ENCODE measurements at places on chromosomes 4 and X.

- no peak for DNase-seq
Measured at GRCh38 chr4:5435201-5435600, 273.2 kb downstream of the EVC2 start.

GRCh38 chr4:5933116-5933515 is 40.2 kb upstream of the CRMP1 start:
- no peak for DNase-seq

DNA sequence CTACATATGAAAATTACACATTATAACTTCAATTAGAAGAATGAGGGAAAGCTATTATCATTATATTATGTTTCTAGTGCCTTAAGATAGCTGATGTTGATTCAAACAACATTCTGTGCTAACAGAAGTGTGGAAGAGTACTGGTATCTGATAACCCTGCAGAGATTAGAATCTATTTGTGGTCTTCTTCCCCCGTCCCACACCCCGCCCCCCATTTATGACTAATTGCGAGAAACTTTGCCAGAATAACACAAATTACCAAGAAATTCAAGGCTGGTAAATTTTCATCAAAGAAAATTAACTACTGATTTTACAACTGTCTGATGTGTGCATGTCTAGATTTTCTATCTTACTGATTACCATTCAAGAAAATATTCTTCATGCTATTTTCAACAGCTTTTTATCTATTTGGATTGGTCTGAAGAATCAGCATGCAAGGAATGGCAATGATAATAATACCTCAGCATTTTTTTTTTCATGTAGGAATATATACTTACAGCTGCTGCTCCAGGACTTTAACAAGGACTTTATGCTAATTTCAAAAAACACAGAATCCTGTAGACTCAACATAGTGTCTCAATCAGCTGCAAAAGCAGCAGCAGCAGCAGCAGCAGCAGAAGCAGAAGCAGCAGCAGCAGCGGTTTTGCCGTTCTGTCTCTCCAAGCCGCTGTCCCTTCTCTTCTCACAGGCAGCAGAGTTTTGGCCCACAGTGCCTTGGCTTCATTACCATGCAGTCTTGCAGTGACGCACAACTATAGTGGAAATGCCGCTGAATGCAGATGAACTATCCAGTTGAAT is 126.7 kb downstream of the FRYL start:
- no peak for DNase-seq

DNA sequence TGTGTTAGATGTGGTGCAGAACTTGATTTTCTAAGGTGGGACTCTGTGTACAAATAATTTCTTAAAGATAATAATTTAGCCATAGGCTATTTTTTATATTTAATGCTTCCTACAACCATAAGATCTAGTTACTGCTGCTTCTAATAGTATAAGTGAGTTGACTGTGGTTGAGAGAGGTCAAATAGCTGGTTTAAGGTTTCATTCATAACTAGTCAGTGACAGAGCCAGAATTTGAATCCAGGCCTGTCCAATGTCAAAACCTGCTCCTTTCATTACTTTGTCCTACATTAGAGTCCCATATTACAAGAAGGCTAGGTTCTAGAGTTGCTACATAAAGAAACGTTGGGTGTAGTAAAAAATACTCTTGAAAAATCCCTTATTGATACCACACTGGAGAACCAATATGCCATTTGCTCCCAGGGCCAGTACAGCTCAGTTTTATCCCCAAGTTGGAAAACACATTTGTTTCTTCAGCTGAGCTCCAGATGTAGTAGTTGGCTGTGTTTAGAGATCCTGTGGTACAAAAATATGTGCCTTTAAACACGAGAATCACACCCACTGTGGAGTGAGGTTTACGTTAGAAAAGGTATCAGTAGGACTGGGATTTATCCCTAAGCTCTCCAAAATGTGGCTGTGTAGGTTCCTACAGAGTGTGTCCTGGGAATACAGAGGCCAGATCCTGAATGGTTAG is 84.3 kb downstream of the REPS2 start:
- no peak for DNase-seq

DNA sequence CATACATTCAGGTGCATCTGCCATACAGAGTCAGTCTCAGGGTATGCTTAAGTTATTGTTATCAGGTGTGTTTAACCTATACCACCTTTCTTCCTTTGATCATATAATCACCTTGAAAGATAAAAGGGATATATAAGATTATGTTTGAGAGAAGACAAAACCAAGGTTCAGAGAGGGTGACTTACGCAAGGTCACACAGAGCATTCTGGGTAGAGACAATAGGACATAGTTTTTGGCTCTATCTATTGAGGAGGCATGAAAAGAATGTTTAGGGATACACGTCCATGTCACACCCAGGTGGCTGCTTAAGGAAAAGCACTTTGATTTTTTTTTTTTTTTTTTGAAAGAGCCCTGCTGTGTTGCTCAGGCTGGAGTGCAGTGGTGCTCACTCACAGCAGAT is 327.1 kb upstream of the RPS6KA3 start:
- DNase-seq, result no peak

DNA sequence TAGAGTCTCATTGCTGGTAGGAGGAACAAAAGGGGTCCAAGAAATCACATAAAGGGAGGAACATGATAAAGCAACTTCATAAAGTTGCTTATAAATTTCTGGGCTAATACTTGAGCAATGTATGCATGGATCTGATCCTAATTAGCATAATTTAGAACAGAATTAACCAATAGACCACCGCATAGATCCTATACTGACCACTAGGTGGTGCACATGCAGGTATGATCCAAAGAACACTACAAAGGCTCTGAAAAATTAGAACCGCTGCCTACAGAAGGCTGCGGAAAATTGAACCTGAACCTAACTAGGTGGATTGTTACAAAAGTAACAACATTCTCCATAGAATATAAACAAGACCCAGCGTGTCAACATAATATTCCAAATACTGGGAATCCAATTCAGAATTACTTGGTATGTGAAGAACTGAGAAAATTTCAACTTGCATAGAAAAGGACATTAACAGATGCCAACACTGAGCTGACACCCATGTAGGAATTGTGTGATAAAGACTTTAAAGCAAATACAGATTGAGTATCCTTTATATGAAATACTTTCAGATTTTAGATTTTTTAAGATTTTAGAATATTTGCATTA is 23.3 kb downstream of the BRCC3 start:
- no peak for DNase-seq

- DNase-seq, result peak; percentile 20
Measured at GRCh38 chr4:5033281-5033841, 14.1 kb upstream of the CYTL1 start.

- no peak for DNase-seq
Measured at GRCh38 chr4:96786306-96786705, 946.4 kb downstream of the PDHA2 start.

DNA sequence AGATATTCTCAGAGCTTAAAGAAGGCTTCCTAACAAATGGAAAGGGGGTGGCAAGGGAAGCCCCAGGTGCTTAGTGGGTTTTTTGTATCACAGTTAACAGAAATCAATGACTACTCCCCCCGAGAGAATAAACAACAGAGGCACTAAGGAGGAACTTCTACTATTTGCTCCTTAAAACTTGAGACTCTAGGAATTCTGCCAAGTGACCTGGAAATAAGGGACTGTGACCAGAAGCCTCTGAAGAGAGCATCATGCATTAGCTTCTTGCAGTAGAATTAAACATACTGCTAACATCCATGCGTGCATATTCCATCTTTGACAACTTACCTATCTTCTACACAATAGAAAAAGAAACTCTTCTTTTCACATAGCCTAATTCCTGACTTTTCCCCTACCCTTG is 86.8 kb downstream of the CAMK2D start:
- no peak for DNase-seq

- no peak for DNase-seq
Measured at GRCh38 chr4:161823450-161823849, 340.4 kb downstream of the FSTL5 start.

GRCh38 chr4:69116645-69117321 is 20.5 kb downstream of the UGT2B7 start:
- DNase-seq, result no peak

- peak; percentile 6 for DNase-seq
Measured at GRCh38 chr4:136036744-136037143, 1495.5 kb downstream of the PCDH18 start.

DNA sequence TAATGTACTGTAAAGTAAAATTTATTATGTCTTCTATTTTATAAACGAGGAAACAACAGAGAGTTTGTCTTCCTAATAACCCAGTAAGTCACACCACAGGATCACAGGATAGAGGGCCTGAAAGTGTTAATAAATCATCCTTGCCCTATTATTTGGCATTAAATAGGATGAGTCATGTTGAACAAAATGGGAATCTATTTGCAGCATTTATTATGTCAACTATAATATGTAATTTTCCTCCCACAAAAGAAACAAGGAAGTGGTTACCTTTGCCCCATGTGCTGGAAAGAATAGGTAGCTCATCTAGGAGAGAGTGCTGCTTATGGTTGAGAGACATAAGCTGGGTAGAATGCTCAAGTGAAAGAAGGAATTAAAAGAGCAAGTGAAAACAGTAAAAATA is 237.6 kb upstream of the NDST3 start:
- no peak for DNase-seq

DNA sequence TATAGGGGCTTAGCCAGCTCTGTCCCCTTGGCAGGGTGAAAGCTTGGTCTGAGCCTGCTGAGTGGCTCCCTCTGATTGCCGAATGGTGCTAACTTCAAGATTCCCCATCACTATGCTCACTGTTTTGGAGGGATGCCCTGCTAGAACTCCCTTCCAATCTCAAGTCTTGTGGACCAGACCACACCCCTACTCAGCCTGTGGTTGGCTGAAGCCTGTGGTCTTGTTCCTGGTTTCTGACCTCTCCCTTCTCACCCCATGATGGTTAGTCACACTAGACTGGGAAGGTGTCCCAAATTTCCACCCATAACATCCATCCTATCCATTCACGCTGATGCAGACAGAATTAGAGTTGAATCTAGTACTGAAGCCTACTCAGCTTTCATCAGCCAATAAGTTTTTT is 184.7 kb upstream of the NDP start:
- DNase-seq, result no peak

- no peak for DNase-seq
Measured at GRCh38 chr4:127097061-127097460, 535.7 kb upstream of the INTU start.
